ENCODE measurements at places on chromosomes 4 and X.

DNA sequence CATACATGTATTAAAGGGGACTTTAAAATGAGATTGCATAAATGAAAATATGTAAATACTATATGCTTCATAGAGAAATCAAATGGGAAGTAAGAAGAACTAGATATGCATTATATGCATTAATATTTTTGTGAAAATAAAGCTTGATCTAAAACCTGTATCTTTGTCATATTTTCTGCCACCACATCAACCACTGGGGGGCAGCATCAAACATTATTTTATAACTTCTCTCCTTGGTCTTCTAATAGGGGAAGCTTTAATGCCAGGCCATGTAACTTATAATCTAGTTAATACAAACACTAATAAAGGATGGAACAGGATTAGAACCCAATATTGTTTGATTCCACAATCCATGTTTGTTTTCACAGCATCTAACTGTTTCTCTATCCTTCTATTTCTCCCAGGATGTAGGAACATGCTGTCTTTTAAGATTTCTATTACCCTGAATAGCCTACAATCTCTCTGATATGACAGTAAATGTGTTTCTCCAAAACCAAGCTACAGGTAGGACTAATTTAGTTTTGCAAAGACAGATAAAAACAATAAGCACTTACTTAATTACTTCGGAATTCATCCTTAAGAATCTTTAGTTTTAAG, 10.0 kb downstream of the QRFPR start:
- DNase-seq: peak; percentile 21

DNA sequence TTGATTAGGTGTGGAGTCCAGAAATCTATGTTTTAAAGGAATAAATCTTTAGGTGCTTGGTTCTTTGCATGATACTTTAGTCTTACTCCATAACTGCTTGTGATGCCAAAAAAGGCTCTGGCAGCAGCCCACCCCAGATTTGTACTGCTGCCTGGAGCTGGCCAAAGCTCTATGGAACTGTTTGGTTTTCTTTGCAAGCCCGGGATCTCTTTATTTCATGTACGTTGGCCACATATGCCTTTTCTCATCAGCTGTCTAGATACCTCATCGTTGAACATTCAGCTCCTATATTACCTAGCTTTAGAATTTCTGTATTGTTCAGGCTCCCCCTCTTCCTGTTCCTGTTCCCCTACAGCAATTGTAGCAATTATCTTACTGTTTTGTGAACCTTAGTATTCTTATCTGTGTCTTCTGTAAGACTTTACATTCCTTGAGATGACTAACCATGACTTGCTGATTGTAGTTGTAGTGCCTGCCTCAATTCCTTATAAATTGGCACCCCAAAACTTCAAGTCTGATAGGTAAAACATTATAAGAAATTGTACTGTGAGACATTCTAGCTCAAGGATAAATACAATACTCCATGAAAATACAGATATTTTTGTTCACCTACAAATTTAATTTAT, 199.4 kb upstream of the GPRIN3 start:
- no peak for DNase-seq

- no peak for DNase-seq
These were observed 19.9 kb downstream of the DHX15 start for GRCh38 chr4:24564488-24564887.

DNA sequence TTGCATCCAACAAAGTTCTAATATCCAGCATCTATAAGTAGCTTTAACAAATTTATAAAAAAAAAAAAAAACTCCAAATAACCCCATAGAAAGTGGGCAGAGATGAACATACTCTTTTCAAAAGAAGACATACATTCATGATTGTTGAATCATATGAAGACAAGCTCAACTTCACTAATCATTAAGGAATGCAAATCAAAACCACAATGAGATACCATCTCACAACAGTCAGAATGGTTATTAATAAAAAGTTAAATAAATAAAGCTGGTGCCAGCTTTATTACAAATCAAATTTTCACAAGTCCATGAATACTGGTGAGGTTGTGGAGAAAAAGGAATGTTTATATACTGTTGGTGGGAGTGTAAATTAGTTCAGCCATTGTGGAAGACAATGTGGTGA, 592.0 kb downstream of the IQCM start:
- no peak for DNase-seq

DNA sequence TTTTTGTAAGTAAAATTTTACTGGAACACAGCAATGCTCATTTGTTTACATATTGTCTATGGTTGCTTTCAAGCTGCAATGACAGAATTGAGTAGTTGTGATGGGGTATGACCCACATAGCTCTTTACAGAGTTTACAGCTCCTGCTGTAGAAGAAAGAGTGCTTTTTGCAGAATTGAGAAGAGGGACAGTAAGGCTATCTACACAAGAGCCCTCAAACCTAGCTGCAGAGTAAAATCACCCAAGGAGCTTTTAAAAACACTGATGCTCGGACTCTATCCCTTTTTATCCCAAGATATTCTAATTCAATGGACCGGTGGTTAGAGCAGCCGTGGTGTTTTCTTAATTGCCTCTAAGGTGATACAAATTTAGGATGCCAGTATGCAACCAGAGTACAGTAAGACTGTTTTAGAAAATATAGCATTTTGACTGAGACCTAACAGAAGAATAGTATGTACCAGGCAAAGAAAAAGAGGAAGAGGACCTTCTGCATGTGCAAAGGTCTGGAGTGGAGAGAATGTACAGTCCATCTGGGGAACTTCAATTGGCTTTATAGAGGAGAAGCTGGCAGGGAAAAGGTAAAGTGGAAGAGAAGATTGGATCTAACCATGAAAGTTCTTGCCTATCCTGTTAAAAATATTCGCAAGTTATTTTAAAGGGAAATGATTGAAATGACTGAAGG, 663.6 kb upstream of the CPEB2 start:
- DNase-seq: no peak

Measured in right lung (tissue), 10 donors.